ENCODE measurements at places on chromosomes 12 and 14.

DNA sequence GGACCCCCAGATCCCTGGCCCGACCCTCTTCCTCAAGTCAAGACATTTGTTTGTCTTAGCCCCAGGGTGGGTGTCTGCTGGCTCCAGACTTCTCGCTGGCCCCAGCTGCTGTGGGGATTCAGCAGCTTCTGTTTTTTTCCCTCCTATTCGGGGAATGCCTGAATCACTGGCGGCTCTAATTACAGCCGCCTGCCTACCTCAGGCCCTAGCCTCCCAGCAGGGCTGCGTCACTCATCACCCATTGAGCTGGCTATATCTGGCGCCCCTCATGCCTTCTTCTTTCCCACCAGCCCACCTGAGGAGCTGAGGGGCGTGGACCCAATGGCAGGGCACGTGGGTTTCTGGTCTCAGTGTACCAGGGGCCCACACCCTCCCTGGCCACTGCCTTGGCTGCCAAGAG, 10.1 kb downstream of the KRT80 start:
- DNase-seq, result peak; percentile 29

DNA sequence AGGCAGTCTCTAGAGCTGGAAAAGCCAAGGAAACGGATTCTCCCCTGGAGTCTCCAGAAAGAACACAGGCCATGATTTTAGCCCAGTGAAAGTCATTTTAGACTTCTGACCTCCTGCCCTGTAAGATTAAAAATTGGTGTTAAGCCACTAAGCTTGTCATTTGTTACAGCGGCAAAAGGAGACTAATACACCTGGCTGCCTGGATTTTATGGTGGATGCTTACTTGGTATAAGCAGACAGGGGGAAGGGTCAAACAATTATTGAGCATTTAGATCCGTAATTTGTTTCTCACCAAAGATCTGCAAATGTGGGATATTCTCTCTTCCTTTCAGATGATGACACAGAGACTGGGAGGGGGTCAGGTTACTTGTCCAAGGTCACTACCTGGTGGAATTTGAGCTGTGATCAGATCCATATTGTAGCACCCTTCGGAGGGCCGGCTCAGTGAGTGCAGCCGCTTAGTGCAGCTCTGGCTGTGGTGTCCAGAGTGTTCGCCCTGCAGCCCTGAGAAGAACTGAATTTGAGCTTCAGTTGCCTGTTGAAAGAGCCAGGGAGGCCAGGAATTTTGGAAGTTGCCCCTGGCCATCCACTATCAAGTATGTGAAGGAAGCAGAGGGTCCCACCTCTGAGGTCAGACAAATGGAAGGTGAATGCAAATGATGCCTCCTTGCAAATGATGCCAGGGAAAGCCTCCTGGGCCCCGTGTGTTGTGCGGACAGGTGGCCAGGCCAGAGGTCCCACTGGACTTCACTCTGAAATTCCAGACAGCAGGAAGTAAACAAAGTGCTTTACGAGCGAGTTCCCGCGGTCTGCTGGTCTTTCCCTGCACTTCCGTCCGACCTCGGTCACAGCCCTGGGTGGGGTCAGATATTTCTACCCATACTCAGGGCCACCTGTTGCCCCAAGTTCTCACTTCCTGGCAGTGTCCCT, 15.1 kb downstream of the GLRX5 start:
- DNase-seq, result no peak

DNA sequence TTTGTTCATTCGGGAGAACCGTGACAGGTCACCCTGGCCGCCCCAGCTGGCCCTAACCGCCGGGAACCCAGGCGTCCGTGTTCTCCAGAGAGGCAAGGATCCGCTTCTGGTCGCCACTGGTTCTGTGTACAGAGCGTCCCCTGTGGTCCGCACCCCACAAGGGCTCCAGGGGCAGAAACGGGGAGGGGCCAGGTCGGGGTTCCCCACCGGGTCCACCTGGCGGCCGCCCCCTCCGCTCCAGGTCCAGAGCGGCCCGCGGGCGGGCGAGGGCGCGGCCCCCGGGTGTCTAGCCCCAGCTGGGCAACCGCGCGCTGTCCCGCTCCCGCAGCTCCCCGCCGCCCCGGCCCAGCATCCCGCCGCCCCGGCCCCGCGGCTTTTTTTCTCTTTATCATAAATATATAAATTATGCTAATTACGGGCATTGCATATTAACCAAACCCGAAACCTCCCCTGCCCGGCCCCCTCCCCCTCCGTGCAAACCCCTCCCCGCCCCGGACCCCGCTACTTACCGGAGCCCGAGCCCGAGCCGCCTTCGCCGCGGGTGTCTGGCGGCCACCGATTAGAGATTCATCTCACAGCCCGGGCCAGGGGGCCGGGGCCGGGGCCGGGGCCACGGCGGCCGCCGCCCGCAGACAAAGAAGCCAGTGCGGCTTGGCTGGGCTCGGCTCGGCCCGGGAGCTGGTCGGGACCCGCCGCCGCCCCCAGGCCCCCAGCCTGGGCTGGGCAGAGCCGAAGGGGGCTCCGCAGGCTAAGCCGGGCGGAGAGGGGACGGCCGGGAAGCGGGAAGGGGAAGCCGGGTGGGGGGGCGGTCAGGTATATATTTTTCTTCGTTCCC, 512 bp downstream of the POU6F1 start:
- DNase-seq, result no peak

GRCh38 chr12:121009741-121010140, 6.5 kb downstream of the C12orf43 start:
- DNase-seq, result no peak

- DNase-seq, result no peak
These were observed 173.4 kb downstream of the PTPRO start for GRCh38 chr12:15495746-15496145.

- no peak for DNase-seq
These were observed 450 bp downstream of the BLTP3B start for GRCh38 chr12:100141998-100142850.

- DNase-seq, result no peak
These were observed 334.6 kb downstream of the SYT1 start for GRCh38 chr12:79199166-79199565.

DNA sequence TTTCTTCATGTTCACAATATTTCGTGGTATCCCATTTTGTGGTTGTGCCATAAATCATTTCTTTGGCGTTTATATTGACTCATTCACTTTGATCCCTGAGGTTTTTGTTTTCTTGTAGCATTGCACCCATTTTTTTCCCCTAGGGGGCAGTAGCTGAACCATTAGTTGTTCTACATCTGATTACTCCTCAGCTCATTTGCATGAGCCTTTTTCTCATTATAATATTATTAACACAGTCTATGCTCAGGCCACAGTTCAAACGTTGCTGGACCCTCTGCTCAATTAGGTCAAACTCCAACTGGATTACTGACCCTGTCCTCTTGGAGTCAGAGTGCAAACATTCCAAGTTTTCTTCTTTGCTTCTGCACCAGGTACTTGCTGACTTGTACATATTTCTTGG, 475.4 kb upstream of the SEL1L start:
- DNase-seq, result no peak

DNA sequence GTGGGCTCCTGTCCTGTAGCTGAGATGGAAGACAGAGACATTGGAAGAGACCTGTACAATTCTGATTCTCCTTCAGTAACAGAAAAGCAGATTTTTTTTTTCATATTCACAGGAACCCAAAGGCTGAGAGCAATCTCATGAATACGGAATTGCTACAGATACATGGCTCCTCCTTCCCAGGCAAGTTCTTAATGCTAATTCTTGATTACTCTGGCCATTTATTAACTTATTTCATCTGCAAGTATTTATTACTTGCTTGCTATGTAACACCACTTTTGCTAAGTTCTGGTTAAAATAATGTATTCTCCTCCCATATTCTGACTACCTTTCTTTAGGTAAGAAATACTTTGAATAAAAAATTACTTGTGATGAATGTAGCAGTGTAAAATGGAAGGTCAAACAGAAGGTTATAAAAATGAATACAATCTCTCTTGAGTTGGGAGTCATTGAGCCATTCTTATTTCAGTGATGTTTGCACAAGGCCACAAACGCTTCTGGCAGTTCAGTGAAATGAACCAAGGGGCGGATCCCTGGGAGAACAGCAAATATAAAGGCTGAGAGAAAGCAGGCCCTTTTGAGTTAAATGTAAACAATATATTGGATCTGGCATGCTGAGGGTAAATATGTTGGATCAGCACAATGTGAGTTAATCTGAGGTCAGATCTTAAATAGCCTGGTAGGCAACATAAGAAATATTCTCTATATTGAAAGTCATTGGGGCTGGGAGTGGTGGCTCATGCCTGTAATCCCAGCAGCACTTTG, 37.6 kb downstream of the MUCL1 start:
- DNase-seq, result no peak

DNA sequence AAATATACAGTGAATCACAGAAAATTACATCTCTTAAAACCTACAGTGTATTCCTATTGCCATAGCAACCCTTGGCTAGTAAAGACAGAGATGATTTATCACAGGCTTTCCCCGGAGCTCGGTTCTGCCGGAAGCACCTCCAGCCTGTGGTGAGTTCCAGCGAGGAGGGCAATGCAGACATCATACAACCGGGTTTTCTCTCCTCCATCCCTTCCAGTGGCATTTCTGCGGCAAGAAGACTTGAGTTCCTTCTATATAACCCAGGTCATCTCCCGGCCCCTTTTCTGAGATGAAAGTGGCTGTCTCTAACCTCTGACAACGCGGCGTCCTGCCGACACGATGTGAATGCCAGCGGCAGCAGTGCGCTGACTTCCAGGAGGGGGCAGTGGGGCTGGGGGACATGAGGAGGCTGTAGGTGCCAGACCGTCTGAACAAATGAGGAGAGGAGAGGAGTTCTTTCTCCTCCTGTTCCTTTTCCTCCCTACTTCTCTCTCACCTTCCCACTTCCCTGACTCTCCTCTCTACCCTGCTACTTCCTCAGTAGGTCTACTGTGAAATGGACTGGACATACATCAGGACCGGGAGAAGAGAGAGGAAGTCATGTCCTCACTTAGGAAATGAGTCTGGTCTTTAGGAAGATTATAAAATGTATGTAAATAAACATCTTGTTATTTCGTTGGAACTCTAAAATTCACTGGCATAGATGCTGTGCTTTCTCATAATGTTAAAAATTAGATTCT, 68.6 kb upstream of the MAX start:
- no peak for DNase-seq

DNA sequence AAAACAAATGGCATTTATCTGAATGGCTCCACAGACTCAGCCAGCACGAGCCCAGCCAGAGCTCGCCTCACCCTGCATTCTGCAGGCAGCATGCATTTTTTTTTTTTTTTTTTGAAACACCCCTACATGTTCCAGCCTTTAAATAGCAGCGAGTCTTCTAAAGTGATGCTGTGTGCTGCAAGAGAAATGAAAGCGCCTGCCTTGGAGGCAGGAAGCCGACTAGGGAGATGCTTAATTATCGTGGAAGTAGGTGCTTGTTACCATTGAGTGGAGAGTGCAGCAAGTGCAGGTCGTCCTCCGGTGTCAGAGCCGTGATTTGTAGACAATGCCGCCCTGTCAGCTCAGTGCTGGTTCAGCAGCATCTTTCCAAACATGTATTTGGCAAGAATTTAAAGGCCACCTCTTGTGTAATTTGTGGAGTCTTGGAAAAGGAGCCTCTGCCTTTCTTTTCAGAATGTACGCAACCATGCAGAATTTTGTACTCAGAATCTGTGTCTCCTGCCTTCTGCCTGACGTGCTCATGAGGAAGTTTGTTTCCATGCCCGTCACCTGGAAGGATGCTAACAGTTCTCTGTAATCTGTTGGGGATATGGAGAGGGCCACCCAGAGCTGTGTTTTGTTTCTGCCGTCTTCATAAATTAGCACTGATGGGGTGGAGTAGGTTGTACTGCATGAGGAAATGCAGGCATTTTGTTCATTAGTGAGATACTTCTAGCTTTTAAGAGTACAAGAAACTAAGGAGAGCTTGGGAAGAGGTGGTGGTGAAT, 345.9 kb upstream of the RGS6 start:
- no peak for DNase-seq

GRCh38 chr14:40347675-40348074, 915.4 kb upstream of the FBXO33 start:
- DNase-seq, result no peak

GRCh38 chr14:96725232-96725631, 72.0 kb upstream of the VRK1 start:
- DNase-seq, result no peak

GRCh38 chr14:69591317-69591716, 16.6 kb upstream of the CCDC177 start:
- peak; percentile 62 for DNase-seq

DNA sequence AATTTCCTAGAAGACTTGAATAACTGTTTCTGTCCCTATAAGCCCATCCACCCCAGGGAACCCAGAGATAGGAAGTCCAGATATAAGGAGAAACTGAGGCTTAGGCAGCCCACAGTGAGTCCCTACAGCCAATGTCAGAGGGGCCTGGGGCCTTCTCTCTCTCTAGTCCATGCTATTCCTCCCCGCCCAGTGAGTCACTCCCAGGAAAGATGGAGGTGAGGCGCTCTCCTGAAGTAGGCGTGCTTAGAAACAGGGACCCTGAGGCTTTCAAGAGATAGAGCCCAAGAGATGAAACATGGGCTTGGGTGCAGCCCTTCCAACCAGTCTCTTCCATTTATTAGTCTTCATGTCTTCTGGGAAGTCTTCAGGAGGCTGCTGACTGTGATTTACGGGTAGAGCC, 2.3 kb upstream of the SMUG1 start:
- no peak for DNase-seq

DNA sequence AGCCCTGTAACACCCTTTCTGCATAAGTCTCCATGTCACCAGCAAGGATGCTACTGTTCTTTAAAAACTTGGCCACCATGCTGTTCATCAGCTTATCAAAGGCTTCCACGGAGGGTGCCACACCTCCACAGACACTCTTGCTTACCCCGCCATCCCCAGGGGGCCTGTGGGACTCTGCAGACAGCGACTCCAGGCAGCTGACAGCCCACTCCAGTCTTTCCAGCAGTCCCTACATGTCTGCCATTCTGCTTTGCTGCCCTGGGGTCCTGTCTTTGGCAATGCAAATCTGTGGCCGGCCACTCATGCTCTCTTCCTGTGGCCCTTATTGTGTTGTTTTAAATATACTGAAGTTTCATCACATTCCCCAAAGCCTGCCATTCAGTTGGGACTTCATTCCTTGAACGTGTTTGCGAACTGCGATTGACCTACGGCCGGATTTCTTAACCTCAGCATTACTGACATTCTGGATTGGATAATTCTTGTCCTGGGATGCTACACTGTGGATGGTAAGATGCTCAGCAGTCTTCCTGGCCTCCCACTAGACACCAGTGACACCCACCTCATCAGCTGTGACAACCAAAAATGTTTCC, 125.6 kb downstream of the FOXN3 start:
- no peak for DNase-seq

DNA sequence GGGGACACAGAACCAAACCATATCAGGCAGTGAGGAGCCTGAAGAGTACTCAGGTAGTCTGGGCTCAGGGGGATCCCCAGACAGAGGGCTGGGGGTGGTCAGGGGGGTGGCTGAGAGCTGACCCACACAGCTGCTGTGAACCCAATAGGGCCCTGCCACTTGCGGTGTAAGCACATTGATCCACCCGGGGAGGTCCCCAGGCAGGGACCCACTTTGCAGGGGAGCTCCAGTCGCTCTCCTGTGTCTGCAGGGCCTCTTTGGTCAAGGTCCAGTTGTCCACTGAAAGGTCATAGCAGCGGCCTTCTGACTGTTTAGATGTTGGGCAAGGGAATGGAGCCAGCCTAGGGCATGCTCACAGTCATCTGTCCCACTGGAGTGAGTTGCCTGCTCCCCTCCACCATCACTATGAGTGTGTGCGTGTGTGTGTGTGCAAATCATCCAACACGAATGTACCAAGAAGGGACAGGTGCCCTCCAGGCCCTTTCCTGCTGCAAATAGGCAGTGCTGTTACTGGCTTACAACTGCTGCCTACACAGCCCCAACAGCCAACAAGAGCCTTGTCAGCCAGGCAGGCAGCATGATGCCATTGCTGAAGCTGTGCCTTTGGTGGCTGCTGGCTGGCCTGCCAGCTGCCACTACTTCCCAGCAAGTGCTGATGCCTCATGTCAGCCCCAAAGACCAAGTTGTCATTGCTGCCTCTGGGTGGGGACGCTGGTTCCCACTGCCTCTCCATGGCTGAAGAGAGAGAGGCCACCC, 71.3 kb downstream of the TSPAN11 start:
- no peak for DNase-seq
